ENCODE measurements at places on chromosomes 2 and 18.

DNA sequence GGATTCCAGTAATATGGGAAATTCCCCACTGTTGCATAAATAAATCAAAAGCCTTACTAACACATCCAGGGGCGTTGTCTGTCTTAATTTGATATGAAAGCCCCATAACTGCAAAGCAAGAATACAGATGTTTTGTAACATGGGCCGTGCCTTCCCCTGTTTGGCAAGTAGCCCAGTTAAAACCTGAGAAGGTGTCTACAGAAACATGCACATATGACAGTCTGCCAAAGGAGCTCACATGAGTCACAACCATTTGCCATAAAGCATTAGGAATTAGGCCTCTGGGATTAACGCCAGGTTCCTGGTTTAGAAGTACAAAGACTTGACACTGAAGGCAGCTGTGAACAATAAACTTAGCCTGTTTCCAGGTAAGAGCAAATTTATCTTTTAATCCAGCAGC, 43.1 kb upstream of the LONRF2 start:
- peak; percentile 91 for DNase-seq

DNA sequence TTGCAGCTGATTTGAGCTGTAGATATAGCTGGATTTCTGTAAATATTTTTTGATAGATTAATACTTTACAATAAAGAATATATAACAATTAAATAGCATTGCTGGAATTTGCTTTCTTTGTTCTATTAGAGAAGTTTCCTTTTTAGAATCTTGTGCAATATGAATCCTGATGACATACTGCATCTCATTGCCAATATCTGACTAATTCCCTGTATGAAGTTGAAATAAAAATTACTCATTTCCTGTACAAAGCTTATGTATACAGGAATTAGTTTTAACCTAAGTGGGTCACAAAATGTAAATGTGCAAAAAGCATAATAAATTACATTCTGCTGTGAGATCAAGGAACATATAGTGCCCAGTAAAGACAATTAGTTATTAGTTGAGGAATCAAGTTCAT, 72.8 kb upstream of the TMEFF2 start:
- no peak for DNase-seq

DNA sequence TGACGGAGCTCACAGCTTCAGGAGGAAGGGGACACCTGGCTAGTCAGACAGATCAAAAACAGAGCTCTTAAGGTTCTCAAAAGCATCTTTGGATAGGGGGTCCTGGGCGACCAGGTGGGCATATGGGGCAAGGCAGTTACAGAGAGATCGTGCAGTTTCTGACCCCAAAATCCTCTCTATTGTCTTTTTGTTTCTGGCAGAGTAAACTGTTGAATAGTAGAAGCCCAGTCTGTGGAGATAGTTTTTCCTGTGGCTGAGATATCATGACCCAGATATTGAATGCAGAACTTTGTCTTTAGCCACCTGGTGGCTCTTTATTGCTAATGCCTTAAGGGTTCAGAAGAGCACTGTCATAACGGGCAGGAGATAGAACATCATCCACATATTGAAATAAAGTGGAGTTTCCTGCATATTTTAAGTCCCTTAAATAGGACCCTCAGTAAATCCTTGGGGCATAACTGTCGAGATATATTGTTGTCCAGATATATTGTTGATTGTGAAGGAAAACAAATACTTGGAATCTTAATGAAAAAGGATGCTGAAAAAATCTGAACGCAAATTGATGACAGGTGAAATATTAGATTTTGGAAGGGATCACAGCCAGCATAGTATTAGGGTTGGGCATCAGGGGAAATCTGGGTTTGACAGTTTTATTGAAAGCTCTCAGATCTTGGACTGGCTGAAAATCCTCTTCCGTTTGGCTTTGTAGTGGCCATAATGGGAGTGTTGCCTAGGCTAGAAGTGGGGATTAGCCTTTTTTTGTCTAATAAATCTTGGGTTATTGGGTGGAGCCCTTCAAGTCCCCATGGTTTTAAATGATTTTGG, 14.1 kb upstream of the ZDBF2 start:
- DNase-seq, result peak; percentile 16

- DNase-seq, result no peak
These were observed 153.6 kb upstream of the COL3A1 start for GRCh38 chr2:188820576-188820975.

GRCh38 chr2:26989156-26989555, 18.7 kb downstream of the MAPRE3 start:
- DNase-seq, result no peak

DNA sequence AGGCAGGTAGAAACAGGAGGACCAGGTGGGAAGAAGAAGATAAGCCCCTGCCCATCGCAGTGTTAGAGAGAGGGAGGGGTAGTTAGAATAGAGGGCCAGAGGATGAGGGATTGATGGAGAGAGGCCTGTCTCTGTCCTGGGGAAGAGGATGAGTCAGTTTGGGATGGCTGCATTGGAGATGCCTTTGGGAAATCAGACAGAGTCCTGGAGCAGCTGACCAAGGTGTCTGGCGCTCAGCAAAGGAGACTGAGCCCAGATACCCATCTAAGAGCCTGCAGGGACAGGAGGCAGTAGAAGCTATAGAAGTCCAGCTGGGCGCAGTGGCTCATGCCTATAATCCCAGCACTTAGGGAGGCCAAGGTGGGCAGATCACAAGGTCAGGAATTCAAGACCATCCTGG, 177.8 kb upstream of the HAAO start:
- DNase-seq, result no peak

- DNase-seq, result no peak
These were observed 36.3 kb downstream of the IRS1 start for GRCh38 chr2:226763320-226763719.

DNA sequence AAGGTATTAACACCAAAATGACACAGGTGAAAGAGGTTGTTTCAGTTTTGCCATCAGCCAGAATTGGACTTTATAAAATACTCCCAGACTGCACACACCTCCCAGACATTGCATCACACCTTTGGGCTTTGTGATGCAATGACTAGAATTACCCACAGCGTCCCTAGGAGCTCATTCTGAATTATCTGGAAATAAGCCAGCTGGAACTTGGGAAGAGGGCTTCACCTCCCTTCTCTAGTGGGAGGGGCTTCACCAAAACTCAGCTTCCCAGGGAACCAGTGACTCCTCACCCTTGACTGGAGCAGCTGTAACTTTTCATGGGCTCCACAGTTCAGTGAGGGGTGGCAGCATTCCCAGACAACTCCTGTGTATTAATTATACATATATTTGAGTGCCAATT, 83.1 kb upstream of the BZW1 start:
- DNase-seq, result no peak

GRCh38 chr2:240308111-240308651, 127.3 kb upstream of the GPC1 start:
- DNase-seq, result no peak

- DNase-seq, result peak; percentile 12
These were observed 39.3 kb downstream of the AP1S3 start for GRCh38 chr2:223797811-223798721.

- peak; percentile 42 for DNase-seq
These were observed 122.7 kb downstream of the COL6A3 start for GRCh38 chr2:237291138-237291792.

GRCh38 chr2:43033016-43033270, 193.5 kb downstream of the ZFP36L2 start:
- no peak for DNase-seq

- no peak for DNase-seq
These were observed 38.4 kb upstream of the UBXN4 start for GRCh38 chr2:135703300-135703699.

DNA sequence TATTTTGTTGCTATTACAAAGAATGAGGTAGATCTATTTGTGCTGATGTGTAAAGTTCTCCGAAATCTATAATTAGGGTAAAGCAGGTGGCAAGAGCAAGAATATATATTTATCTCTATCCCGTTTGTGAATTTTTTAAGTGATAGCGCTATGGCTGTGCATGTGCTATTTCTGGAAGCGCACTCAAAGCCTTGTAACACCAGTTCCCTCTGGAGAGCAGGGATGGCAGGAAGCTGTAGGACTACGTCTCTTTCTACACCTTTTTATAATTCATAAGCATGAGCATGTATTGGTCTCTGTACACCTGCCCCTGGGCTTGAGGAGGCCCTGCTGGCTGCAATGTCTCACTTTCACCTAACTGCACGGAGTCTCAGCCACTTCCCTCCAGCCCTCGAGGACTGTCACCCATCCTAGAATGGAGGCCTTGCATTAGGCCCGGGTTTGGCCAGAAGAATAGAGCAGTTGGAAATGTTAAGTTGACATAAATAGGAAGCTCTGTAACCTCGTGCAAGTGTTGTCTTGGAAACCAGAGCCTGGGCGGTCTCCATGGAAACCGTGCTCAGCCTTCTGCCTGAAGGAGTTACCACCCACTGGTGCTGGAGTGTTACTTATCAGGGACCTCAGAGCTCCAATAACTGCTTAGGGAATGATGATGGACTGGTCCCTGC, 20.9 kb downstream of the ITM2C start:
- no peak for DNase-seq

DNA sequence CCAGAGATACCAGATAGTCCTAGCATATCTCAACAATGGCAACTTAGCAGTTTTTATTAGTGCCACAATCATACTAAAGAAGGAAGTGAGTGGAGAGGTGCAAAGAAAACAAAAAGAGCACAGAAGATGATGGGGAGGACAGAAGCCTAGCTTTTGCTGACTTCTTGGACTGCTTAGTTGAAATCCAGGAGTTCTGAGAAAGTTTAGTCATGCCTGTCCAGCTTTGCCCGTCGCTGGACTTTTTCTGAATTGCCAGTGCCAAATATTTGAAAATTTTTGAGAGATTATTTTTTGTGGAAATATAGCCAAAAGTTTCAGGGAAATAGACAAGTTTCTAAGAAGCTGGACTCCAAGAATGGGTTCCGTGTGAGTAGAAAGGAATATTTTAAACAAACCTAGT, 558.7 kb upstream of the TNP1 start:
- no peak for DNase-seq

DNA sequence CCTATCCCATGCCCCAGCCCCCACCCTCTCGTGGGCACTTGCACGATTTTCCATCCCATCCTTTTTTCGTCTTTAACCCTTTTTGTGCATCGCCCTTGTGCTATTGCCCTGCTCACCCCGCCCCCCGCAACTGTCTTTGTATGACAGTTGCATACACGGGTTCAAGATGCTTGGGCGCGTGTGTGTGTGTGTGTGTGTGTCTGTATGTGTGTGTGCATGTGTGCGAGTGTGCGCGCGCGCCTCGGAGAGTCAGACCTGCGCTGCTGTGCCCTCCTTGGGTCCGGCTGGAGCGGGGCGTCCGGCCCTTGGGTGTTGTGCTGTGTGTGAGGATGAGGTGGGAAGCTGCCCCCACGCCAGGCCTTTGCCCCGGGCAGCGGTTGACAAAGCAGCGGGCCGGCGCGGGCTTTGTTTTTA, 230.7 kb downstream of the HAUS1 start:
- DNase-seq, result no peak

DNA sequence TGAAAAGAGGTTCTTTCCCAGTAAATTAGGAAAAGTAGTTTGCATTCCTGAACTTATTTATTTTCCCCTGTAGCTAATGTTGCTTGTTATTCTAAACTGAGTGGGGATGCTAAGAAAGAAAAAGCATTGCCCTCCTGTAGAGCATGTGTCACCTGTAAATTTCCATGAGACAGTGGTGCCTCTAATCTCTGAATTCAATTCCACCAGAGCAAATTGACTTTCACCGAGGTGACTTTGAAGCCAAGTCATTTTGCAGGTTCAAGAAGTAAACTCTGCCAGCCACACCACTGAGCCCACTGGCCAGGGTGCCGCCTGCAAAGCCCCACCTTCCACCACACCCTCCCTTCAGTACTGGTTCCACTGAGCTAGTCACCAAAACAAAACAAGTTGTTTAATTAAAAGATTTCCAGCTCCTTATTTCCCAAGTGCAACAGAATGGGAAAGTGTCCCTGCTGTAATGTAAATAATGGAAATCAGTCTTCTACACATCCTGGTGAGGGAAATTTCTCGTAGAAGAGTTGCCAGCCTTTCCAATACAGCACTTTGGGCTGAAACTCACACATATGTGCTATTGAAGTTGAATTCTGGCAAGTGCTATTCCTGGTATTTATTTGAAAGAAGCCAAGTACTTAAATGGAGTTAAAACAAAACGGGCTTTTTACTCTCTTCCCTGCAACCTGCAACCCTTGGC, 254.8 kb downstream of the RNF152 start:
- DNase-seq, result no peak

DNA sequence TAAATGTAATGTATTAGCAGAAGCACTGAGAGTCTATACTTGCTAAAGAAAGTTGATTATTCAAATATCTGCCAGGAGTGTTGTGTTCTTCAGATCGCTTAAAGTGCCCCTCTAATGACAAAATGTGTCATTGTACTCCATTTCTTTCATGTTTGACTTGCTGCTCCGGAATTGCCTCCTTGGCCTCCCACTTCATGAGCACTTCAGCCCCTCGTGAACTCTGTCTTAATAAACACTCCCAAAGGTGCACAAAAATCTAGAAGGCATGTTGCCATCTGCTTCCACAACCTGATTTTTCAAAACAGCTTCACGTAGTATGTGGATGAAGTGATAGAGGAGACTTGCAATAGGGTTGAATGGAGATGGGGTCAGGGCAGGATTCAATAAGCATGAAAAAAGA, 396.1 kb downstream of the TDRD15 start:
- DNase-seq, result no peak

GRCh38 chr2:66897181-66897580, 462.3 kb downstream of the MEIS1 start:
- no peak for DNase-seq

- peak; percentile 37 for DNase-seq
These were observed 3.2 kb downstream of the PIGN start for GRCh38 chr18:62183578-62184195.

DNA sequence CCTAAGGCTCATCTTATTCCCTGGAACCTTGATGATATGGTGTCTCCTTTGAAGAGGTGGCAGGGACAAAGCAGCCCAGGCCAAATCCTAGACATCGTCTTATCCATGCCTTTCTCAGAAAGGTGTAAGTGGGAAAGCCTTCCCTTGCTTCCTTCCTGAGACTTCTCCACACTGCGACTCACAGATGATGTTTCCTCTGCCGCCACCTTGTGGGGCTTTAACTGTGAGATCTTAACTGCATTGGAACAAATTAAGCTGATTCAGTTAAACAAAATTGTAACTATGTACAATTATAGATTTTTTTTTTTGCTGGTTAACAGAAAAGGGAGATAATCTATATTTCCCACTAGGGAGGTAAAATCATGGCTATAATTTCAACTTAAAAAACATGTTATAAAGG, 10.0 kb upstream of the GCA start:
- DNase-seq, result no peak

DNA sequence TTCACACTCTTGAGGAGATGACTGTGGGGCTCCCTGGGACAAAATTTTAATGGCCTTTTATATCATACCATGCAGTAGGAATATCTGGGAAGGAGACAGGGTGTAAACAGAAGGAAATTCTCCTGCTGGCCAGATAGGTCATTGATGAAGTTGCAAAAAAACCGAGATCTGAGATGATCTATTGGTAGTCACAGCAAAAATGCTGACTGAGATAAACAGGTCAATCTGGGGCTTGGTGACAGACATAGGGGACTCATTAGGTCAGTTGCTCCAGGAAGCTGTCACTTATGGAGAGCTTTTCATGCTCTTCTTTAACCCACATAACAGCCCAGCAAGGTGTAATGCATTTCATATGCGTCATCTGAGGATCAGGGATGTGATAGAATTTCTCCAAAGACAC, 2.6 kb upstream of the IL36A start:
- DNase-seq, result no peak
